ENCODE measurements at places on chromosomes 2 and 18.

GRCh38 chr2:27074738-27075565 lies 3.5 kb upstream of the EMILIN1 start:
- DNase-seq = peak; percentile 63

- no peak for DNase-seq
Measured at GRCh38 chr2:44825702-44826101, 115.8 kb upstream of the SIX3 start.

GRCh38 chr2:84800194-84800805 lies 80.6 kb downstream of the TRABD2A start:
- no peak for DNase-seq

- no peak for DNase-seq
Measured at GRCh38 chr2:239262484-239263230, 138.2 kb downstream of the HDAC4 start.

- no peak for DNase-seq
Measured at GRCh38 chr2:30277582-30277981, 46.2 kb downstream of the LBH start.

DNA sequence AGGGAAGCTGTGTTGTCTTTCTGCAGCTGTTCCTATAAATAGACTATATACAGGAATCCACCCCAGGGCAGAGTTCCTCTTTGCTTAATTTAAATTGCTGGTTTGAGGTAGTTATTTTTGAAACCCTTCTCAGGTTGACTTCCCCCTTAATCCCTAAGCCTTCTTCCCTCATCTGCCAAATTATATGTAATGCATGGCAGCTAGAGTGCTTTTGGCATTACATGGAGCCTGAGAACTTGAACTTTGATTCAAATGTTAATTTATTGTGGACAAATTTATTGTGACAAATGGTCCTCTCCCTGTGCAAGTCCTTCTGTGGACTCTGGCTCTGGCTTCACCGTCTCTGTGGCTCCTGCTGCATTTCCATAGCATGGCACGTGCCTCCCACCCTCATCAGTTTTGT lies 29.2 kb downstream of the MYO1B start:
- no peak for DNase-seq

GRCh38 chr2:148638543-148638942 lies 6.0 kb upstream of the EPC2 start:
- no peak for DNase-seq

GRCh38 chr2:196804381-196804780 lies 4.8 kb downstream of the C2orf66 start:
- no peak for DNase-seq

GRCh38 chr2:210440206-210440605 lies 36.4 kb downstream of the LANCL1 start:
- DNase-seq = no peak

DNA sequence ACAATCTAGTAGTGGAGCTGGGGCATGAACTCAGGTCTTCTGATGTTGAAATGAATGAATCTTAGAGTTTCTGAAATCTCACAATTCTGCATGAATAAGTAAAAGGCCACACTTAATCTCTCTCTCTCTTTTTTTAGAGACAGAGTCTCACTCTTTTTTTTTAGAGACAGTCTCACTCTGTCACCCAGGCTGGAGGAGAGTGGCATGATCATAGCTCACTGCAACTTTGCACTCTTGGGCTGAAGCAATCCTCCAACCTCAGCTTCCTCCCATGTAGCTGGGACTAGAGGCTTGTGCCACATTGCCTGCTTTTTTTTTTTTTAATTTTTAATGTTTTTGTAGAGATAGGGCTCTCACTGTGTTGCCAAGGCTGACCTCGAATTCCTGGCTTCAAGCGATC lies 68.9 kb upstream of the THOC1 start:
- no peak for DNase-seq

GRCh38 chr2:213199871-213200270 lies 48.5 kb upstream of the IKZF2 start:
- no peak for DNase-seq

- DNase-seq = no peak
Measured at GRCh38 chr2:8984855-8985254, 18.6 kb downstream of the MBOAT2 start.

- DNase-seq = no peak
Measured at GRCh38 chr2:162092008-162092390, 18.0 kb upstream of the DPP4 start.

GRCh38 chr2:217661378-217661777 lies 341.4 kb downstream of the TNS1 start:
- no peak for DNase-seq

- no peak for DNase-seq
Measured at GRCh38 chr2:134704173-134704572, 14.6 kb downstream of the TMEM163 start.

DNA sequence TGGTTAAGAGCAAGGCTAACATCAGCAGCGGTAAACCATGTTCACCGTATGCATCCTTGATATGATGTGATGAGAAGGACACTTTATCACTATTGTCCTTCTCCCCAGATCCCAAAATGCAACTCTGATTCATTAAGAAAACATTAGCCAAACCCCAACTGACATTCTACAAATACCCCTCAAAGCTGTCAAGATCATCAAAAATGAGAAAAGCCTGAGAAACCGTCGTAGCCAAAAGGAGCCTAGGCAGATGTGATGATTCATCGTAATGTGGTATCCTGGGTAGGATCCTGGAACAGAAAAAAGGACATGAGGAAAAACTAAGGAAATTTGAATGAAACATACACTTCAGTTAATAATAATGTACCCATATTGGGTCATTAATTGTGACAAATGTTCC lies 67.3 kb upstream of the ST6GAL2 start:
- DNase-seq = no peak

GRCh38 chr2:85066006-85066740 lies 67.0 kb upstream of the TCF7L1 start:
- no peak for DNase-seq

DNA sequence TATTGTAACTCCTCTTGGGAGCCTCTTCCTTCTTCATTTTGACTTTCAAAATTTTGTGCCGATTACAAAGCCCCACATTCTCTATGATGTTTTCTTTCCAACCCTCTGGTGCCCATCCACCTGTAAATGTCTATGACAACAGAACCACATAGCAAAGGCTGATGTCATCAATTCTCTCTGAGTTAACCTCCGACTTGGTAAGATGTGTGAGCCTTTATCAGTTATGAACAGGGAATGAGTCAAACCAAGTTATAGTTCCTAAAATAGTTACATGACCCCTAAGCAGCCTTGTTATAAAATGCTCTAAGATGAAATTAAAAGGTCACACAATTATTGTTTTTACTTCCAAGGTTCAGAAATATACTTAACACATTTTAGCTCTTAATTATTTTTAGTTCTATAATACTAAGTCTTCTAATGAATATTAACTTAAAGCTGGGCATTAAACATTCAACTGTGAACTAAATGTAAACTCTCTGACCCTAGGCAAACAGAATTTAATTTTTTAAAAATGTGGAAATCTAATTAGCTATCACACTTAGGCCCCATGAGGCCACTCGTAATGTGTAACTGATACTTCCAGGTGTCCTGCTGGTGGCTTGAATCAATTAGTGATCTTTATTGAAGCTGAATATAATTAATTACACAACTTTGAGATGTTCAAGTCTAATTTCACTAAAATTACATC lies 102.3 kb upstream of the CYRIA start:
- DNase-seq = no peak

DNA sequence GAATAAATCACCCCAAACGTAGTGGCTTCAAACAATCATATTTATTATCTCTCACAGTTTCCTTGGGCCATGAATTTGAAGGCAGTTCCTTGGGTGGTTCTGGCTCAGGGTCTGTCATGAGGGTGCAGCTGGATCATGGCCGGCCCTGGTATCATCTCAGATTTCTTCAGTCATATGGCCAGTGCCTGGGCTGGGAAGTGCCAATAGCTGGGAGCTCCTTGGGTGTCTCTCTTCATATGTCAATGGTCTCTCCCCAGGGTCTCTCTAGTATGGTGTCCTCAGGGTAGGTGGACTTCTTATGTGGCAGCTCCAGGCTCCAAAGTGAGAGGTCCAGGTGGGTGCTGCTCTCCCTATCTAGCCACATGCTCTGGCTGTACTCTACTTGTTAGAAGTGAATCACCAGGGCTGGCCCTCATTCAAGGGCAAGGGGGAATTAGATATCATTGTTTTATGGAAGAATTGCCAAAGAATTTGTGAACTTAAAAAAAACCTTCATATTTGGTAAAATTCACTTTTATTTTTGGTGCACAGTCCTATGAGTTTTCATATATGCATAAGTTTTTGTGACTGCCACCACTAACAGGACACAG lies 15.4 kb downstream of the FHOD3 start:
- DNase-seq = no peak

- DNase-seq = no peak
Measured at GRCh38 chr2:129812071-129812470, 167.4 kb upstream of the RAB6C start.

DNA sequence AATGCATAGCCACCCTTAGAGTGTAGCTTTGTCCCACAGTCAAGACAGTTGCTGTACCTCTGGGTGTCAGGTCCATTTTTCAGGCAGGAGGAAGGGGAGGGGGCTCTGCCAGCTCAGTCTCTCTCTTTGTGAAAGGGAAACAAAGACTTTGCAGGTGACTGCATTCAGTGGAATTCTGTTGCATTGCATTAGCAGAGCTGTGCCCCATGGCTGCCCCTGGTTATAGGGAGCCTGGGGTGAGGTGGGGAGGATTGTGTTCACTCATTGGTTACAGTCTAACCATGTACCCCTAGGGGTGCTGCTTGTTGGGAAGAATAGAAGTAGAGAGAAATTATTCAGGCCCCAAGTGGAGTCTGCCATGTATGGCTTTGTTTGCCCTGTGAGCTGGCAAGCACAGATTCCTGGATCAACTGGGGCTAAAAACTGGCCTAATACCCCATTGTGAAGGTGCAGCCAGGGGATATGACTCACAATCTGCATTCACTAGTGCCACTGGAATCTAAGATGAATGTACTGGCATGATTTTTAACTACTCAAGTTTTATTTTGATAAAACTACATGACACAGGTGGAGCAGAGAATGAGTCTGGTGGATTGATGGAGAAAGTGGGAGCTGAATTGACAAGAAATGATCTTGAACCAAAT lies 118.4 kb downstream of the SH3BP4 start:
- no peak for DNase-seq

DNA sequence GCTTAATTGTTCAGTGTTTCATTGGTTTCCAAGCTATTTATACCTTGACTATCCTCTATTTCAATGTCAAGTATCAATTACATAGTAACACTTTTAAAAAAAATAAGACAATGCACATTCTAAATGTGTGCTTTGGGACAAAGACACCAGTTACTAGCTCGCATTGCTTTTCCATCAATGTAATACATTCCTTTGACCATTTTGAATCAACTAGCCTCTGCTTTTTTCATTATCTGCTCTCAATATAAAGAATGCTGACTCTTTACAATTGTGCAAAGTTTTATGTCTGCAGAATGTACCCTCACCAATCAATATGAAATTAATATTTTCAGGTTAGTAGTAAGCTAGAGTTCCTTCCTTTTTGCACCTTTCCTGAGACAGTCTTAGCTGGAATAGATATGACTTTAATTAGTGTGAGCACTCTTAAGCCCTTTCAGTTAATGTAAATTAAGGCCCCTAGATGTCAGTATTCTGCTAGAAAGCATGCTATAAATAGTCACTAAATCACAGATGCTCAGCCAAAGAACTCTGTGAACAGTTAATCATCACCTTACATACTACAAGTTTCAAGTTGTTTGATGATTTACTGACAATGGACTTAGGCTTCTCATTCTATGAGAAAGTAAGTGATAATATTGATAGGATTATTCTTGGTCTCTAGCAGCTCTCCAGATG lies 413.6 kb downstream of the PTH2R start:
- DNase-seq = no peak

GRCh38 chr18:70037431-70038061 lies 89.9 kb upstream of the CD226 start:
- no peak for DNase-seq

GRCh38 chr18:45856531-45856930 lies 31.1 kb downstream of the SIGLEC15 start:
- no peak for DNase-seq

DNA sequence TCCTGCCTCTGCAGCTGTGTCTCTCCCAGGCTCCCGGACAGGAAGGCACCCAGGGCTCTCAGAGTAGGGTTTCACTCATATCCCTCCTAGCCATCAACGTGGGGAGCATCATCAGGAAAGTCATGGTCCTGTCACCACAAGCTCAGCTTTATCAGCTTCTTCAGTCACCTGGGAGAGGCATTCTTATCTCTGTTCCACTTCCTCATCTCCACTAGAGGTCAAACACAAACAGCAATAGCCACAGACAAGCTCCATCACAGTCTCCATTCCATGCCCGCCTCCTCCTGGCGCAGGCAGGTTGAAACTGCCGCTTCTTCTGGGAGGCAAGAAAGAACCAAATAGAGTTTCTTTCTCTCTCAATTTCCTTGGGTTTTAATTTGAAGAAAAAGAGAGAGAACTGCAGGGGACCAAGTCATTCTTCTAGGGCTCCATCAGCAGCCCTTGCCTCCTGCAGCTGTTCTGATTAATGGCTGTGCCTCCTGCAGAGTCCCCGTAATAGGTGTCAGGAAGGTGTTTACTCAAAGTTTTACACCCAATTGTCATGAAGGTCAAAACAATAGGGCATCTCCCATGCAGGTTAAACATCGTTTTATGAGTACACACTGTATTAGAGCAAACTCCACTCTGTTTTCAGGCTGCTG lies 377.9 kb downstream of the TMEM182 start:
- no peak for DNase-seq

GRCh38 chr2:109528811-109529501 lies 84.8 kb downstream of the SEPTIN10 start:
- no peak for DNase-seq

- no peak for DNase-seq
Measured at GRCh38 chr2:188902901-188903491, 71.2 kb upstream of the COL3A1 start.
